ENCODE measurements at places on chromosomes 11 and 22.
A peak's percentile ranks its signal among the peaks of the same experiment; 100 is the strongest.

GRCh38 chr11:45026835-45027234, 76.2 kb upstream of the TP53I11 start:
- no peak for DNase-seq

GRCh38 chr11:77082838-77083565, 16.2 kb downstream of the CAPN5 start:
- no peak for DNase-seq

DNA sequence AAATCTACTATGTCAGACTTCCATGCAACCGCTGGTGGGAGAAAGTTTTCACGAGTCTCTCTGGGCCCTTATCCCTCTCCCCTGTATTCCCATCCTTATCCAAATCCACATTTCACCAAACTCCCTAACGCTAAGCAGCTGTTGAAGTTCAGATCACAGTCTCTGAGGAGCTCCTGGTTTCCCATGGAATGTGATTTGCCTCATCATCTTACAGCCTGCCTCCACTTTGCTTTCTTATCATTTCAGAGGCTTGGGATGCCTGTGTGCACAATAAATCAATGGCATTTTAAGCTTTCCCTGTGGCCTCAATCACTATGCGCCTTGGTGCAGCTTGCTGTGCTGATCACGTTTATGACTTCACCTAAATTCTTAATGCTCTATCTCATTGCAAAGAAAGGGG, 352.4 kb upstream of the FAT3 start:
- no peak for DNase-seq

DNA sequence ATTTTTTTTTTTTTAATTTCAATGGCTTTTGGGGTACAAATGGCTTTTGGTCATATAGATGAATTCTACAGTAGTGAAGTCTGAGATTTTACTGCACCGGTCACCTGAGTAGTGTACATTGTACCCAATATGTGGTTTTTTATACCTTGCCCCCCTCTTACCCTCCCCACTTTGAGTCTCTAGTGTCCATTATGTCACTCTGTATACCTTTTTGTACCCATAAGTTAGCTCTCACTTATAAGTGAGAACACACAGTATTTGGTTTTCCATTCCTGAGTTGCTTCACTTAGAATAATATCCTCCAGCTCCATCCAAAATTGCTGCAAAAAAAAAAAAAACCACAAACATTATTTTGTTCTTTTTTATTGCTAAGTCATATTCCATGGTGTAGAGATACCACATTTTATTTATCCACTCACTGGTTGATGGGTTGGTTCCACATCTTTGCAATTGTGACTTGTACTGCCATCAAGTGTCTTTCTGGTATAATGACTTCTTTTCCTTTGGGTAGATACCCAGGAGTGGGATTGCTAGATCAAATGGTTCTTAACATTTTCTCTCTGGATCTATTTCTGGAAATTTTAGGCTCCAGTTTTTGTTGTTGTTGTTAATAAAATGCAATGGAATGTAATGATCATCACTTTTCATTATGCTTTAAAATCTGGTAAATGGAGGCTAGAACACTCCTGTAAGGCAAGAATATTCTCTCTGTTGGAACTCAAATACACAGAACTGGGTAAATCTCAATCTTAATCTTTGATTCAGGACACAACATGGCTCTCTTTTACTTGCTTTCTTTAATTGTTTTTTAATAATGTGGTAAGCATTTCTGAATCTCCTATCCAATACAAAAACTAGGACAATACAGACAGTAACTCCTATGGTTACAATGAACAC, 10.3 kb downstream of the NEAT1 start:
- DNase-seq, result no peak

DNA sequence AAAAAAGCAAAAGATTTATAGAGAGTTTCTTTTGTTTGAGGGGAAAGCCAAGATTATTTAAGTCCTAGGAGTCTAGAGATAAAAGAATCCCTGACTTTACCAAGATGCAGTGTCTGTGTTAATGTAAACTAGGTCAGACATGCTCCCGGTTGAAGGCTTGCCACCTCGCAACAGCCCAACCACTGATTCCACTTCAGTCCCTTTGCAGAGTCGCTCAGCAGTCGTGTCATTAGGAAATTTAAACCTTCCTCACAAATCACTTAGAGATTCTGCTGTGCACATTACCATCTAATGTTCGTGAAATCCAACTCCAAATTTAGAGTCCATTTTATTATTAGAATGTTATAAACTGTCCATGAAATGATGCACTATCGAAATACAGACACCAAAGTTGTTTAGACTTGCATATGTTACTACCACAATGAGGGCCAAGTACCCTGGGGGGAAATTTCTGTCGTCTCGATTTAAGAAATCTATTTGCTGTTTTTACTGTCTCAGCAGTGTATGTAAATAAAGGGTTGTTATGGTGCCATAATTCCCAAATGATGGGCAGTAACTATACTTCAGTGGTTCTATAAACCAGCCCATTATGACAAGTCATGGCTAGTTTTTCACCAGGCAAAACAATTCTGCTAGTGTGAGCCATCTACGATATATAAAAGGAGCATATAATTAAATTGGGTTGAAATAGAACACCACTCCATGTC, 101.4 kb upstream of the MTNR1B start:
- DNase-seq, result no peak

DNA sequence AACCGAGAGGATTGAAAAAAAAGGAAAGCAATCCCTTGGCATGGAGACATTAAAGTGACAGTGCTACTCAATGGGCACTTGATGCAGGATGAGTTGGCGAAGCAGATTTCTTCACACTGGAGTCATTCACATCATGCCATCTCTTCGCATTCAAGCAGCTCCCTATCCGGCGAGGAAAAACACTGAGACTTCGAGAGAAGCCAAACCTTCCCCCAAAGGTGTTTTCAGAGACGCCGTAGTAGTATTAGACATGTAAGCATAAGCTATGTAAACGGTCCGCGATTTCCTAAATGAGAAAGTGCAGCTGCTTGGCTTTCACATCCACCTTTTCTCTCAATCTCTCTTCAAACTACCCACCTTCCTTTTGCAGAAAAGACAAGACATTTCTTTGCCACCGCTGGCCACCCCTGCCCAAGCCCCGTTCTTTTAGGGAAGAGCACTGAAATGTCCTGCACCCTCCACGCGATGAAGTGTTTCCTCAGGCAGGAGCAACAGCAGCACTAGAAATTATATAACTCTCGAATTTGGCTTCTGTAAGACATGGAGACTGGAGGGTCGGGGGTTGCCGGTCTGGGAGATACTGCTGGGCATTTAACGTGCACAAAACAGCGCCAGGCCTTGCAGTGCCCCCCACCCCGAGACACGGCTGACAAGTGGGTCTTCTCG, at the start of gene DLG2:
DLG2 (minus strand) TSS at position 13 of the 666 bp plus-strand sequence.
- no peak for DNase-seq

GRCh38 chr11:36300650-36301049, 4.6 kb downstream of the PRR5L start:
- DNase-seq, result no peak

GRCh38 chr11:105224482-105225253, 85.1 kb upstream of the CARD18 start:
- no peak for DNase-seq

GRCh38 chr11:113817162-113817561, 37.6 kb downstream of the CLDN25 start:
- no peak for DNase-seq

DNA sequence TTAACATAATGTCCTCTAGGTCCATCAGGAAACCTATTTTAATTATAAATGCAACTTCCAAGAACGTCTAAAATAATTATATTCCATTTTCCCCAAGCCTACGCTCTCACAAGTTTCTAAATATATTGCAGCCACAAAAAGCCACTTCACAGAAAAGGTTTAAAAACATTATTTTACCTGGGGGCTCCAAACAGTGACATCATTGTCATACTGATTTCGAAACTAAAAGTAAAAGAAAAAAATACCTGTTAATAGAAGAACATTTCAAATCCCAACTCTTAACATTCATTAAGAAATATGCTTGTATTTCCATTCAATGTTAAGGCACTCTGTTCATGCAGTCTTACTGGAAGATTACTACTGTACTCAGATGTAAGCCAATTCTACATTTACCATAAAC, 1.4 kb downstream of the PSMA1 start:
- no peak for DNase-seq

GRCh38 chr11:123143476-123143875, 51.6 kb downstream of the CLMP start:
- DNase-seq, result no peak

DNA sequence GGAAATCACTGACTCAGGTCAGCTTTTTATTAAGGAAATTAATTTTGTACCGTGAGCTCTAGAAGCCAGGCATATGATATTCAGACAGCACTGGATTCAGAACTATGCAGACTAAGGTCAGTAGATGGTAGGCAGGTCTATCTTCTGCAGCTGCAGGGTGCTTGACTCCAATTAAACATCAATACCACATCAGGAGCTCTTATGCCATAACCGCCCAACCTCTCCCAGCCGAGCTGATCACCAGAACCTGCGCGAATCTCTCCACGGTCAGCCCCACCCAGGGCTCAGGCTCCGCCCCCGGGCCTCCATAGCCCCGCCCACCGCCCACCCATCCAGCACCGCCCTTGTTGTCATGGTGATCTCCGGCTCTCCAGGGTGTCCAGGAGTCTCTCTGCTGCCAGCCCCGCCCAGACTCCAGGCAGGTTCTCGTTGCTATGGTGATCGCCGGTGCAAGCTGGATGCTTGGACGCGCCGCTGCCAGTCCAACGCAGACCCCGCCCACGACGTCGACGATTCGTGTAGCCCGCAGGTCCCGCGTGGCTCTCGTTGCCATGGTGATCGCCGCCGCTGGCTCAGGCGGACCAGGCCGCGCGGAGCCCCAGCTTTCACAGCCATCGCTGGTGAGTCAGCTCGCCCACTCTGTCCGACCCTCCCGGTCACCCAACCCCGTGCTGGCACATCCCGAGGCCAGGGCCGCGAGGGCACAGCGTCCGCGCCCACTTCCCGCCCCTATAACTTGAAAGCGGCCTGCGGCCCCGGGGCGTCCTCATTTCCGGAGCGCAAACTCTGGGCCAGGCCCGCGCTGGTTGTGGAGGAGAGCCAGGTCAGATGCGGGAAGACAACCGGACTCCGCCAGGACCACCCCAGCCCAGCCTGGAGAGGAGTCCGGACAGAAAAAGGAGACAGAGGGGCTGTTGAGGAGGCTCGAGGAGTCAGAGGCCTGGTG, at the start of gene RAB36:
RAB36 (plus strand) TSS at position 546 of the 946 bp plus-strand sequence. CDS start 1,140 bp downstream, outside the sequence.
- DNase-seq, result peak; percentile 98

DNA sequence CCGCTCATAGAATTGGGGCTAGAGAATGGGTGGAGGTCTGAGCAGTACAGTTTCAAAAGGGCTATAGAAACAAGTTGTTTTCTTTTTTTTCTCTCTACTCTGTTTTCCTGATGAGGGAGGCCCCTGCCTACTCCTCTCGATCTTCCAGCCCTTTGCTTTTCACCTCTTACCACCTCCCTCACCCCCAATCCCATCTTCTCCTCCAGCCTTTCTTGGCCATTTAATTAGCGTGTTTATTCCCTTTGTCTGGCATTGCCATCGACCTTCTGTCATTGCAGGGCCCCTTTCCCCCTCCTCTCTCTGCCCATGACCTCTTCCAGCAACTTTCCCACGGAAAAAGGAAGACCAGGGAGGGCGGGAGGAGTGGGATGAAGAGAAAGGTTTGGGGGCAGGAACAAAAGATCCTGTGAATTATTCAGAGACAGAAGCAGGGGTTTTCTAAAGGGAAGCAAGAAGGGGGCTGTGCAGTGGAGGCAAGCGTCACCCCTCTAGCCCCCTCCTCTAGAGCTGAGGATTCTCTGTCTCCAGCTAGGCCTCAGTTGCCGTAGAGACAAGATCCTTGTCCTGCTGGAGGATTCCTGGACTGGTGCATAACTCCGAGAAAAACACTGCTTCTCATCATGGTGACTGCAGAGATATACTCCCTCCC, 12.9 kb downstream of the DTX4 start:
- peak; percentile 53 for DNase-seq

DNA sequence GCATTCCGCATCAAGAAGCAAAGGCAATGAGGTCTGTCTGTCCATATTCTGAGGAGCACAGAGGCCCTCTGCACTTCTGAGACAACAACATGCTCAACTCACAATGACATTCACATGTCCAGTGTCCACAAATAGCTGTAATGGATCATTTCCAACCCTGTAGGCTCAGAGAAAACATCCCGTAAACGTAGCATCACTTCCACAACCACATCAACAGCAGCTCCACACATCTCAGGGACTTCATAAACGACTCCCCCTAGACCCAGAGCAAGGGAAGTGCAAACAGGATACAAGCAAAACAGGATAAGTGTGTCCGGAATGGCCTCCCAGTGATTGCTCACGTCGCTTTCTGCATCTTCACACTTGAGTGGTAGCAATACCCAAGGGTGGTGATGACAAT, 100.2 kb downstream of the SYN3 start:
- DNase-seq, result no peak

GRCh38 chr11:64498136-64498535, 92.9 kb upstream of the SLC22A12 start:
- no peak for DNase-seq

- no peak for DNase-seq
Measured at GRCh38 chr11:125350206-125351032, 145.6 kb downstream of the FEZ1 start.

DNA sequence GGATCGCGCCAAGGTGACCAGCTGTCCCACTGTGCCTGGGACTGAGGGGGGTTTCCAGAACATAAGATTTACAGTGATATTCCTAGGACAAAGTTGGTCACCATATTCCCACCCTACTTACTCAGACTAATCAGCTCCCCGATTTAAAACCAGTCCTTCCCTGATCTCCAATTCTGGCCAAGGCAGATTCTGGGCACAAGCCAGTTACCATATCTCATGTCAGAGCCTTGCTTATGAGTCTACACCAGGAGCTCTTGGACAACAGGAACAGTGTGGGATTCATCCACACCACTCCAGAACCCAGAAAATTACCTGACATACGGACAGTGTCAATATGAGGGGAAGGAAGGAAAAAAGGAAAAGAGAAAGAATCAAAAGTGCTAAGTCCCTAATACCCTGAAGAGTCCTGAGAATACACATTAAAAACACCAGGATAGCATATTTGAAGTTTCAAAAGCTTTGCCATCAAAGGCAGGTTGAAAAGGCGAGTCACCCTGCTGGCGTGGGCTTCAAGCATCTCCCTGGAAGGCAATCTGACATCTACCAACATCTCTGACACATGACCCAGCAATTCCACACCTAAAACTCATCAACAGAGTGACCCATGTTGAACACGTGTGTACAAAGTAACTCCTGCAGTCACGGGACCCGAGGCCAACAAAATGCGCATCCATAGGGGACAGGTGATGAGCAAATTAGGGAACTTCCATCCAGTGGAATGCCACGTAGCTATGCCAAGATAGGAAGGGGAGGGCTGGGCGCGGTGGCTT, 8.0 kb upstream of the IL2RB start:
- DNase-seq, result no peak

DNA sequence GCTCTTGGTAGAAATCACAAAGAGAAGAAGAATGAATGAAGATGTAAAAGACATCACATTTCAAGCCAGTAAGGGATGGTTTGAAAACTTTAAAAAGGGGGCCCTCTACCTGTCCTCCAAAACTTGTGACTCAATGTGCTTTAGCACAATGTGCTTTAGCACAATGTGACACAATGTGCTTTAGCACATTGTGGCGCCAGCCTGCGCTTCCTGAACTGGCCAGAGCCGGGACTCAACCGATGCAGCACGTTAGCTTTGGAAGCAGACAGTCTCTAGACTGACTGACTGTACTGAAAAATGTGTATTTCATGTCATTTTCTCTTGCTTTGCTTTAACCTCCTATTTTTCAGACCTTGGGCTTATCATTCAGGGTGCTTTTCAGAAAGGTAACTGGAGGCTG, 63.5 kb downstream of the FAM83F start:
- DNase-seq, result no peak

- no peak for DNase-seq
Measured at GRCh38 chr11:27122001-27122400, 81.4 kb downstream of the BBOX1 start.

- DNase-seq, result no peak
Measured at GRCh38 chr11:16871368-16871767, 132.9 kb downstream of the C11orf58 start.

Data from neural crest cell (in vitro differentiated cells).